Vagina (tissue), 2 donors: ENCODE measurements at places on chromosomes 7 and 10. TPM values are rescaled to one million over a fixed set of nuclear protein-coding genes. Genes with fewer than 3 reads are reported as not detected.

DNA sequence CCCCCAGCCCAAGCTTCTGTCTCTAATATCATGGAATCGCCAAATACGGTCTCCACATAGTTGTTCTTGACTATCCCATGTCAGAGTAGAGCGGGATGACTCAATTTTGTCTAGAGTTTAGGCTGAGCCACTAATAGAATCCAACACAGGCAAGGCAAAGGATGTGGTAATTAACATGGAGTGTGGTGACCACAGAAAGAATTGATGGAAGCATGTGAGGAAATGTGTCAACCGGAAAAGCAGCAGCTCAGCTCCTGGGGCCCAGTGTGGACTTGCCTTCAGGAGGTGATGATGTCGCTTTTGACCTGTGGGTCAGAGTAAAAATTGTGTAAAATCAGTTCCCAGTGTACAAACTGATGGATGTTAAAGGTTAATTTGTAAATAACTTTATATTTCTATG lies 139.3 kb upstream of the KLF6 start:
- H3K4me1 ChIP-seq, result no peaks in the 10 kb centered on the region
- no peaks in the 10 kb centered on the region for H3K36me3 ChIP-seq
- no peaks in the 10 kb centered on the region for H3K27me3 ChIP-seq
- H3K4me3 ChIP-seq, result no peak overlapping the region
- no peak overlapping the region for H3K27ac ChIP-seq
- DNase-seq, result no peak

The PSMC2 gene
- 63.3 TPM for total RNA-seq

DNA sequence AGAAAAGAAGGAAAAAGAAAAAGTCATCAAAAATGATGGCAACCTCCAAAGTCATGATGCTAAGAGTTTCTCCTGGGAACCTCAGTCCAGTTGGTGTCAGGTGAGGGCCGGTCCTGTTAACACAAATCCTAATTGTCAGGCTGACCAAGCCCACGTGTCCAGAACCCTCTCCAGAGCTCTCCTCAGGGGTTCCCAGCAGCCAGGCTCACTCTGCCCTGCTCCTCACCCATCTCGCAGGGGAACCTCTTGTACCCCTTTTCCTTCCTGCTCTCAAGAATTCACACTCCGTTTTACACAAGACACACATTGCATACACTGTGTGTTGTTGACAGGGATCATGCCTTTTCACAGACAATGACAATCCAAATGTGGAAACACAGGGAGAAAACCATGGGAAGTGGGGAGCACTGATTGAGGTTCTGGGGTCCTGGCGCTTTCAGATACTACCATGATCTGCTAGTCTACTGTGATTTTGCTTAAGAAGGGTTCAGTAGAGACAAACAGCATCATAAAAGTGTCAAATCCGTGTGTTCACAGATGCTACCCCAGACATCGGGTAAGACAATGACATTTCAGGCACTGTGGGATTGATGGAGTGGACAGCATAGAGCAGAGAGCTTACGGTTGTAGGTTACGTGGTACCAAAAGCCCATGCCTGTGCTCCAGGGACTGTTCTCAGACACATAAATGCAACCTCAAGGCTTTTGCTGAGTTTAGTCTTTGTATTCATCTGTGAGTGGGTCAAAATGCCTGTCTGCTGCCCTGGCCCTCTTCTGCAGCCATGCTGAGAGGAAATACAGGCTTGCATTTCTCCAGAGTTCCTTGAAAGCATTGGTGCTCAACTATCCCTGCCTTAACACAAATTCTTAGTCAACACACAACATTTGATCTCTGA lies 16.0 kb downstream of the IL2RA start:
- DNase-seq, result peak; percentile 37
- H3K4me3 ChIP-seq, result no peak overlapping the region
- no peaks in the 10 kb centered on the region for H3K36me3 ChIP-seq
- no peaks in the 10 kb centered on the region for H3K27me3 ChIP-seq

DNA sequence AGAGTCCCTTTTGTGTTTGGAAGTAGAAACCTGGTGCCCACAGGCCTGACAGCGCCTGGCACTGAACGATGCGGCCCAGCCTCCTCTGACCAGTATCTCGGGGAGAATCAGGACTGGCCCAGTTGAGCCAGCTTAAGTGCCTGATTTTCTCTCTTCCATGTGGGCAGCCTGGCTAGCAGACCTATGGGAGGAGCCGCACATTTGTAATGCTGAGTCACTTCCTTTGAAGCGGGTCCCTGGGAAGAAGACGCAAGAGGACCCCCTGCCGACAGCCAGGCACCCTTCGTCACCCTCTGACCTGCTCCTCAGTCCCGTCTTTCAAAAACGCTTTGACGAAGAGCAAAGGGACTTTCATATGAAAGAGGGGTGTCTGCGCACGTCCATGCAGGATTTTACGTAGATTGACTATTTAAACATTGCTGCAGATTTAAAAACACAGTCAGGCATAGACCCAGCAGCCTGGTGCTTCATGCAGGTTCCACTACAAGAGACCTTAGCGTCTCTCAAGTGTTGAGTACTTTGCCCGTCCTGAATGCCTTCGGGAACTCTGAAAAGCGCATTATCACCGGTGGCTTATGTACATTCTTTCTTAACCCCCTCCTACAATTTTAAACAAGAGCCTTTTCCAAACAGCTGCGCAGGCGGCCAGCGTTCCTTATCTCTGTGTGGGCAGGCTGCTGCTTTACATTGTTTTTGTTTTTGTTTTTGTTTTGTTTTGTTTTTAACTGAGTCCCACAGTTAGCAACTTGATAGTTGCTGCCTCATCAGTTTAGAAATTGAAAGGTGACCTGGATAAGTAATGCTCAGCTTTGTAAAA lies 36.5 kb upstream of the AP5Z1 start:
- peak overlapping the region; percentile 16 for H3K4me3 ChIP-seq
- peak overlapping the region; percentile 59 for H3K27ac ChIP-seq
- no peak for DNase-seq

GRCh38 chr10:30751678-30752331 lies 122.3 kb upstream of the LYZL2 start:
- H3K4me3 ChIP-seq, result no peak overlapping the region
- H3K27me3 ChIP-seq, result no peaks in the 10 kb centered on the region
- H3K27ac ChIP-seq, result peak overlapping the region; percentile 52
- no peak for DNase-seq
- peaks cover 31% of the 10 kb centered on the region for H3K4me1 ChIP-seq
- no peaks in the 10 kb centered on the region for H3K36me3 ChIP-seq

DNA sequence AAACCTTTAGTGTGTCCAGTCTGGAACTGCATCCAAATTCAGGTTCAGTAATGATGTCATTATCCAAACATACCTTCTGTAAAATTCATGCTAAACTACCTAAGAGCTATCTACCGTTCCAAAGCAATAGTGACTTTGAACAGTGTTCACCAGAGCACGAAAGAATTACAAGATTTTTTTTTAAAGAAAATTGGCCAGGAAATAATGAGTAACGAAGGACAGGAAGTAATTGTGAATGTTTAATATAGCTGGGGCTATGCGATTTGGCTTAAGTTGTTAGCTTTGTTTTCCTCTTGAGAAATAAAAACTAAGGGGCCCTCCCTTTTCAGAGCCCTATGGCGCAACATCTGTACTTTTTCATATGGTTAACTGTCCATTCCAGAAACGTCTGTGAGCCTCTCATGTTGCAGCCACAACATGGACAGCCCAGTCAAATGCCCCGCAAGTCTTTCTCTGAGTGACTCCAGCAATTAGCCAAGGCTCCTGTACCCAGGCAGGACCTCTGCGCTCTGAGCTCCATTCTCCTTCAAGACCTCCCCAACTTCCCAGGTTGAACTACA lies 694 bp upstream of the FAS start:
- H3K4me3 ChIP-seq, result peak overlapping the region; percentile 93
- peaks cover 41% of the 10 kb centered on the region for H3K4me1 ChIP-seq
- DNase-seq, result no peak
- no peaks in the 10 kb centered on the region for H3K27me3 ChIP-seq
- no peaks in the 10 kb centered on the region for H3K36me3 ChIP-seq

GRCh38 chr7:110964775-110965174 lies 126.2 kb upstream of the LRRN3 start:
- no peaks in the 10 kb centered on the region for H3K36me3 ChIP-seq
- no peak for DNase-seq
- no peaks in the 10 kb centered on the region for H3K27me3 ChIP-seq
- H3K4me1 ChIP-seq, result no peaks in the 10 kb centered on the region
- no peak overlapping the region for H3K27ac ChIP-seq

- H3K27me3 ChIP-seq, result no peaks in the 10 kb centered on the region
- no peaks in the 10 kb centered on the region for H3K36me3 ChIP-seq
- H3K4me1 ChIP-seq, result no peaks in the 10 kb centered on the region
- no peak overlapping the region for H3K27ac ChIP-seq
These were observed 54.0 kb upstream of the NMT2 start for GRCh38 chr10:15222511-15222910.
